Non-pigmented ciliary epithelial cell (primary cell): ENCODE measurements at places on chromosomes 4 and X.

GRCh38 chrX:37759878-37760418 lies 19.9 kb upstream of the CYBB start:
- no peak for DNase-seq

GRCh38 chr4:138674209-138674608 lies 341.4 kb upstream of the NOCT start:
- DNase-seq, result no peak

- DNase-seq, result peak; percentile 70
Measured at GRCh38 chr4:212438-213188, 88.3 kb downstream of the ZNF718 start.

DNA sequence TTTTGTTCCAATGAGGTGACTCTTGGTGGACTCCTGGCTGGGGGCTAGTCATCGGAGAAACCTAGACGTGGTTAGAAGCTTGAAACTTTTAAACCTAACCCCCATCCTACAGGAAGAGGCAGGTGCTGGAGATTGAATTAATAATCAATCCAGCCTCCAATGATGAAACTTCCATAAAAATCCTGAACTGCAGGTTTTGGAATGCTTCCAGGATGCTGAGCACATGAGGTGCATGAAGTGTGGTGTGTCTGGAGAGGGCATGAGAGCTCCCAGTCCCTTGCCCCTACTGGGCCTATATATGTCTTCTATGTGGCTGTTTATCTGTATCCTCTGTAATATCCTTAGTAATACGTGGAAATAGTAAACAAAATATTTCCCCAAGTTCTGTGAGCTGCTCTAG lies 90.7 kb upstream of the PDHA2 start:
- DNase-seq, result no peak

GRCh38 chr4:186021461-186022167 lies 47.3 kb upstream of the TLR3 start:
- no peak for DNase-seq
